Lower lobe of right lung (tissue), 2 donors: ENCODE measurements at places on chromosomes 5 and 9.

DNA sequence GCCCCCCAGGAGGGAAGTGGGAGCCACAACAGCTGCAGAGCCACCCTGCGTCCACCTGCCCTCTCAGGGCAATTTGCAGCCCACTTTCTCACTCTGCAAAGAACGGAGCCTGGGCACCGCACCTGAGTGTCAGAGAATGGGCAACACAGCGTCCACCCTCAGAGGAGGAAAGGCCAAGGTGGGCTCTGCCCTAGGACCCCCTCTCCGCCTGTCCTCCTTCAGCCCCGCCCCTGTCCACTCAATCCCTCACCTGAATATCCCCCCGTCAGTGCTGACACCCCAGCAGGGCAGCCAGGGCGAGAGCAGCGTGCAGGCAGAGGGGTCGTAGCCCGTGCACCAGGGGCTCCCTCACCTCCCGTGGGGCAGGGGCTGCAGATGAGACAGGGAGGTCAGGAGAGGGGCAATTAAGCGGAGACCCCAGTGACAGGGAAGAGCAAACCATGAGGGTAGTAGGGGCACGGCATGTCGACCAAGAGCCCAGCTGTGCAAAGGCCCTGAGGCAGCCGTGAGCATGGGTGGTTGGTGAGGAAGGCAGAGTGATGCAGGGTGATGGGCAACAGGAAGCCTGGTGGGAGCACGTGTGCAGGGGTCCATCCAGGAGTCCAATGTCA is 140.3 kb downstream of the OLFM1 start:
- no peaks in the 10 kb centered on the region for H3K36me3 ChIP-seq
- no peak overlapping the region for H3K27ac ChIP-seq
- H3K4me3 ChIP-seq, result no peak overlapping the region
- H3K27me3 ChIP-seq, result peaks cover 13% of the 10 kb centered on the region
- peak; percentile 21 for DNase-seq

- H3K27ac ChIP-seq, result no peak overlapping the region
- H3K4me1 ChIP-seq, result no peaks in the 10 kb centered on the region
- H3K27me3 ChIP-seq, result no peaks in the 10 kb centered on the region
- H3K36me3 ChIP-seq, result no peaks in the 10 kb centered on the region
- no peak for DNase-seq
- no peak overlapping the region for H3K4me3 ChIP-seq
These were observed 209.3 kb upstream of the PPP1R2B start for GRCh38 chr5:156640691-156641241.

- no peak overlapping the region for H3K27ac ChIP-seq
- no peak overlapping the region for H3K4me3 ChIP-seq
- H3K36me3 ChIP-seq, result peaks cover 9% of the 10 kb centered on the region
- H3K4me1 ChIP-seq, result peaks cover 31% of the 10 kb centered on the region
- DNase-seq, result no peak
These were observed 43.5 kb upstream of the ANKDD1B start for GRCh38 chr5:75567710-75568109.

GRCh38 chr5:146675636-146676035 is 159.6 kb upstream of the GPR151 start:
- no peaks in the 10 kb centered on the region for H3K36me3 ChIP-seq
- no peak overlapping the region for H3K4me3 ChIP-seq
- no peaks in the 10 kb centered on the region for H3K27me3 ChIP-seq

- H3K27me3 ChIP-seq, result no peaks in the 10 kb centered on the region
- no peaks in the 10 kb centered on the region for H3K36me3 ChIP-seq
- no peaks in the 10 kb centered on the region for H3K4me1 ChIP-seq
- H3K27ac ChIP-seq, result no peak overlapping the region
These were observed 218.9 kb downstream of the CACNA1B start for GRCh38 chr9:138096519-138096845.

GRCh38 chr5:158773161-158773560 is 326.6 kb downstream of the EBF1 start:
- H3K4me1 ChIP-seq, result peaks cover 31% of the 10 kb centered on the region
- H3K27ac ChIP-seq, result no peak overlapping the region
- no peak overlapping the region for H3K4me3 ChIP-seq
- no peaks in the 10 kb centered on the region for H3K36me3 ChIP-seq

- H3K4me3 ChIP-seq, result no peak overlapping the region
- H3K27ac ChIP-seq, result no peak overlapping the region
- H3K27me3 ChIP-seq, result peaks cover 31% of the 10 kb centered on the region
- H3K36me3 ChIP-seq, result no peaks in the 10 kb centered on the region
- no peaks in the 10 kb centered on the region for H3K4me1 ChIP-seq
These were observed 270.2 kb upstream of the MVB12B start for GRCh38 chr9:126056312-126057021.

DNA sequence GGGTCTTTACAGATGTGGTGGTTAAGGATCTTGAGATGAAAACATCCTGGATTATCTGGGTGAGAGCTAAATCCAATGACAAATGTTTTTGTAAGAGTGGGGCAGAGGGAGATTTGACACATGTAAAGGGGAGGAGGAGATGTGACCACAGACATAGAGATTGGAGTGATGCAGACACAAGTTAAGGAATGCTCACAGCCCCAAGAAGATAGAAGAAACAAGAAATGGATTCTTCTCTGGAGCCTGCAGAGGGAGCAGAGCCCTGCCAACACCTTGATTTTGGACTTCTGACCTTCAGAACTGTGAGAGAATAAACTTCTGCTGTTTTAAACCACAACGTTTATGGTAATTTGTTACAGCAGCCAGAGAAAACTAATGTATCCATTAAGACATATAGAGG is 21.7 kb downstream of the ITGA2 start:
- H3K27me3 ChIP-seq, result no peaks in the 10 kb centered on the region
- no peak for DNase-seq
- peaks cover 13% of the 10 kb centered on the region for H3K4me1 ChIP-seq
- H3K27ac ChIP-seq, result no peak overlapping the region

- H3K4me1 ChIP-seq, result no peaks in the 10 kb centered on the region
- H3K4me3 ChIP-seq, result no peak overlapping the region
- no peaks in the 10 kb centered on the region for H3K36me3 ChIP-seq
These were observed 36.1 kb upstream of the NDFIP1 start for GRCh38 chr5:142072488-142072887.

- H3K36me3 ChIP-seq, result no peaks in the 10 kb centered on the region
- H3K4me3 ChIP-seq, result no peak overlapping the region
- no peak overlapping the region for H3K27ac ChIP-seq
- DNase-seq, result no peak
- no peaks in the 10 kb centered on the region for H3K27me3 ChIP-seq
These were observed 428.4 kb downstream of the KDM4C start for GRCh38 chr9:7186175-7186574.

GRCh38 chr5:126561908-126562307 is 33.1 kb downstream of the ALDH7A1 start:
- peaks cover 55% of the 10 kb centered on the region for H3K36me3 ChIP-seq
- H3K4me3 ChIP-seq, result no peak overlapping the region
- no peak for DNase-seq
- no peaks in the 10 kb centered on the region for H3K27me3 ChIP-seq
- no peaks in the 10 kb centered on the region for H3K4me1 ChIP-seq

DNA sequence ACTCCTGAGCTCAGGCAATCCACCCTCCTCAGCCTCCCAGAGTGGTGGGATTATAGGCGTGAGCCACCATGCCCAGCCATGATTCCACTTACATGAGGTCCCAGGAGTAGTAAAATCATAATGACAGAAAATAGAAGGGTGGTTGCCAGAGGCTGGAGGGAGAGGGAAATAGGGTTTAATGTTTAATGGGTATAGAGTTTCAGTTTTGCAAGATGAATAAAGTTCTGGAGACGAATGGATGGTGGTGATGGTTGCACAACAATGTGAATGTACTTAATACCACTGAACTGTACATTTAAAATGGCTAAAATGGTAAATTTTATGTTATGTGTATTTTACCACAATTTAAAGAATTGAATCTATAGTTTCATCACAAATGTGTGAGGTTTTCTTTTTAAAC is 146.5 kb upstream of the ABCA1 start:
- no peaks in the 10 kb centered on the region for H3K36me3 ChIP-seq
- DNase-seq, result no peak
- no peaks in the 10 kb centered on the region for H3K4me1 ChIP-seq
- no peak overlapping the region for H3K27ac ChIP-seq
- no peaks in the 10 kb centered on the region for H3K27me3 ChIP-seq

- H3K4me3 ChIP-seq, result no peak overlapping the region
- peaks cover 22% of the 10 kb centered on the region for H3K4me1 ChIP-seq
- H3K27ac ChIP-seq, result no peak overlapping the region
- no peaks in the 10 kb centered on the region for H3K27me3 ChIP-seq
These were observed 5.5 kb downstream of the ANGPTL2 start for GRCh38 chr9:127116957-127117356.

DNA sequence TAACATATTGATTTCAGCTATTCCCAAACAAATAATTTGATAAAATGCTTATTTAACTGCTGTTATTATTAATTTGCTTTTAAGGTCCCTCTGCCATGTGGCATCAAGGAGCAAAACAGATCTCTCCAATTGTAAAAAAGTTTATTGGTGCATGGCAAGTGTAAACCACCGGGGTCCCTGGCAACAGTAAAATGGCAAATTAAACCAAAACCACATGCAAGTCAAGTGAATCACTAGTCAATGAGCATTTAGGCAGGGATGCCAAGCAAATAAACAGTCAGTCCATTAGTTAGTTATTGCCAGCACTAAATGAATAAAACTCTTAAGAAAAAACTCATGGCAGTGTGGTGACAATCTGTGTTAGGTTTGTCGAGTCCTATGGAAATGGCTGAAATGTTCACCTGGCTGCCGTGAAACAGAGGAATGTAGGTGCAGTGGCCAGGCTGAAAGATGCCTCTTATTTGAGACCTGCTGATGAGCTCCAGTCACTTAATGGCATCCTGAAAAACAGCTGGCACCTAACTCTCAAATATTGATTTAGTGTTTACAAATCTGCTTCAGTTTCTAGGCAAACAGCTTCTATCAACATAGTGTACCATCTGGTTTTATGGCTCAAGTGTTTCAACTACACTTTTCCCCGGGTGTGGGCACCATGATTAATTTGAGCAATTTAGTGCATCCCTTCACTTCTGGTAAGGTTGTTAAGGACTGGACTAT is 296.5 kb upstream of the ITGA1 start:
- DNase-seq, result no peak
- no peak overlapping the region for H3K27ac ChIP-seq
- no peaks in the 10 kb centered on the region for H3K27me3 ChIP-seq
- peaks cover 5% of the 10 kb centered on the region for H3K4me1 ChIP-seq

- peaks cover 23% of the 10 kb centered on the region for H3K4me1 ChIP-seq
- H3K36me3 ChIP-seq, result no peaks in the 10 kb centered on the region
- H3K4me3 ChIP-seq, result no peak overlapping the region
- H3K27me3 ChIP-seq, result no peaks in the 10 kb centered on the region
- H3K27ac ChIP-seq, result no peak overlapping the region
These were observed 40.4 kb upstream of the CRB2 start for GRCh38 chr9:123315635-123316034.

DNA sequence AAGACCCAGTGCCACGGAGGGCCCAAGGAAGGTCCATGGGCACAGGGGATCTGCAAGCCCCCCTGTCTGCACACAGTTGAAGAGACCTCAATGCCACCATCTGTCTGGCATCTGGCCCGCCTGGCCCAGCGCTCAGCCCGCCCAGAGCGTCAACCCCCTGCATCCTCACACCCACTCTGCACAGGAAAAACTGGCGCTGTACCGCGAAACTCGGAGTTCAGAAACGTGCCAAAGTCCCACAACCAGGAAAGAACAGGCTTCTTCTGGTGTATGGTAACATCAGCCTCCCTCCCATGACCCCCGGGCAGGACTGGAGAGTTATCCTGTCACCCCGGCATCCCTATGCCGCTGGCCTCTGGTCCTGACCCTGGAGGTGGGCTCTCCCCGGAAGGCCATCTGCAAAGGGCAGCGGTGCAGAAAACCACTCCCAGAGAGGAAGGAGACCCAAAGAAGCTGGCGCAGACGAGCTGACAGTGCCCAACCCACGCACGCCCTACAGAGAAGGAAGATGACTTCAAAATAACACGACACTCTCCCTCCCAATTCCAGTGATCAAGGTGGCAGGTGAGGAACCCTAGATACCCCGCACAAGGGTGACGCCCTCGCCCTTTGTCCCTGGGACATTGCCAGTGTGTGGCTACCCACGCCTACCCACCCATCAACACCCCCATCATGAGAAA is 18.9 kb downstream of the VAV2 start:
- no peak overlapping the region for H3K27ac ChIP-seq

GRCh38 chr5:136424835-136425584 is 59.7 kb upstream of the TRPC7 start:
- peak; percentile 78 for DNase-seq
- no peak overlapping the region for H3K4me3 ChIP-seq
- no peak overlapping the region for H3K27ac ChIP-seq
- no peaks in the 10 kb centered on the region for H3K36me3 ChIP-seq
- no peaks in the 10 kb centered on the region for H3K4me1 ChIP-seq
- no peaks in the 10 kb centered on the region for H3K27me3 ChIP-seq

DNA sequence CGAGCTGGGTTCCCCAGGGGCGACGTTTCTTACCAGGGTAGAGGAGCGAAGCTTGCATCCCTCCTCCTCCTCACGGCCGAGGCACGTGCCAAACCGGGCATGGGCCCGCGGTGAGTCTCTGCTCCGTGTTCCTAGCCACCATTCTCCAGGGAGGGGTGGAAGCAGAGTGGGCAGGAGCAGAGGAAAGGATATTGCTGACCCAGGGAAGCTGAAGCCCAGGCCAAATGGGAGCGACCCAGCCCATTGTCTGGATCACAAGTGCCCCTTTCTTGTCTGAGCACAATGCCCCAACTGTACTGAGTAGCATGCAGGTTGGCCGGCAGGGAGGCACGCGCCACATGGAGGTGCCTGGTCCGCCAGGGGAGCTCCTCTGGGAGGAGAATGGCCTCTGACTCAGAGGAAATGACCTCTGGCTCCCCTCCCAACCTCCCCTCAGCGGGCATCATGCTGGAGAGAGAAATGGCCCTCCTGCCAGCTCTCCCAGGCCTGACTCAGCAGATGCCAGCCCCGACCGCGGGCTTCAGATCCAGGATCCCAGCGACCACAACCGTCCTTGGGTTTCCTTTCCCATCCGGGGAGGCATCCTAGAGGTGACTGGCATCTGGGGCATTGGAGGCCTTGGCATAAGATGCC is 1.1 kb downstream of the PRR7 start:
- peaks cover 22% of the 10 kb centered on the region for H3K27me3 ChIP-seq
- H3K36me3 ChIP-seq, result peaks cover 1% of the 10 kb centered on the region
- no peak overlapping the region for H3K27ac ChIP-seq
- H3K4me1 ChIP-seq, result peaks cover 25% of the 10 kb centered on the region
- H3K4me3 ChIP-seq, result no peak overlapping the region
- no peak for DNase-seq

GRCh38 chr5:179959641-179960040 is 51.9 kb upstream of the TBC1D9B start:
- DNase-seq, result no peak
- no peaks in the 10 kb centered on the region for H3K27me3 ChIP-seq
- H3K4me3 ChIP-seq, result no peak overlapping the region
- peaks cover 54% of the 10 kb centered on the region for H3K36me3 ChIP-seq

- H3K4me1 ChIP-seq, result no peaks in the 10 kb centered on the region
- H3K36me3 ChIP-seq, result no peaks in the 10 kb centered on the region
- no peak overlapping the region for H3K4me3 ChIP-seq
- DNase-seq, result no peak
These were observed 232.5 kb upstream of the PRR16 start for GRCh38 chr5:120231563-120231962.

- no peaks in the 10 kb centered on the region for H3K27me3 ChIP-seq
- H3K4me1 ChIP-seq, result peaks cover 4% of the 10 kb centered on the region
- no peak overlapping the region for H3K4me3 ChIP-seq
- H3K36me3 ChIP-seq, result no peaks in the 10 kb centered on the region
These were observed 386.1 kb downstream of the ACTL7B start for GRCh38 chr9:108469654-108470053.
